T-cell (primary cell): ENCODE measurements at places on chromosomes 3 and 15.

DNA sequence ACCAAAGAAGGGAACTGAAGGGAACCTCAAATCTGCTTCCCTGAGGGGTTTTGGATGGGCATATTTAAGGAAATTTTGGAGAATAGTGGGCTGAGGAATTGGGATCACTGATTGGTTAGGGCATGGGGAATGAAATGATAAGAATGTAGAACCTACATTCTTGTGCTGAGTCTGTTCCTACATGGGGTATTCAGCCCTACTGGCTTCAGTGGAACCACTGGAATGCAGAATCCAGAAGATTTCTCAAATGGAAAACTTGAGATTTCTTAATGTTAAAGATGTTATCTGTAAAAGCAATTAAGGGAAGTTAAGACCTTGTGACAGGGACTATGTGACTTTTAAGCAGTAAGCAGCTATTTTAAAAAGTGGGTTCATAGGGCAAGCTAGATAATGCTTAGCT, 1062.4 kb downstream of the AGBL1 start:
- no peak for DNase-seq

GRCh38 chr15:65330934-65331645, 26.6 kb downstream of the RNU5B-1 start:
- DNase-seq: no peak

GRCh38 chr3:135491491-135492205, 473.9 kb upstream of the PPP2R3A start:
- DNase-seq: no peak

DNA sequence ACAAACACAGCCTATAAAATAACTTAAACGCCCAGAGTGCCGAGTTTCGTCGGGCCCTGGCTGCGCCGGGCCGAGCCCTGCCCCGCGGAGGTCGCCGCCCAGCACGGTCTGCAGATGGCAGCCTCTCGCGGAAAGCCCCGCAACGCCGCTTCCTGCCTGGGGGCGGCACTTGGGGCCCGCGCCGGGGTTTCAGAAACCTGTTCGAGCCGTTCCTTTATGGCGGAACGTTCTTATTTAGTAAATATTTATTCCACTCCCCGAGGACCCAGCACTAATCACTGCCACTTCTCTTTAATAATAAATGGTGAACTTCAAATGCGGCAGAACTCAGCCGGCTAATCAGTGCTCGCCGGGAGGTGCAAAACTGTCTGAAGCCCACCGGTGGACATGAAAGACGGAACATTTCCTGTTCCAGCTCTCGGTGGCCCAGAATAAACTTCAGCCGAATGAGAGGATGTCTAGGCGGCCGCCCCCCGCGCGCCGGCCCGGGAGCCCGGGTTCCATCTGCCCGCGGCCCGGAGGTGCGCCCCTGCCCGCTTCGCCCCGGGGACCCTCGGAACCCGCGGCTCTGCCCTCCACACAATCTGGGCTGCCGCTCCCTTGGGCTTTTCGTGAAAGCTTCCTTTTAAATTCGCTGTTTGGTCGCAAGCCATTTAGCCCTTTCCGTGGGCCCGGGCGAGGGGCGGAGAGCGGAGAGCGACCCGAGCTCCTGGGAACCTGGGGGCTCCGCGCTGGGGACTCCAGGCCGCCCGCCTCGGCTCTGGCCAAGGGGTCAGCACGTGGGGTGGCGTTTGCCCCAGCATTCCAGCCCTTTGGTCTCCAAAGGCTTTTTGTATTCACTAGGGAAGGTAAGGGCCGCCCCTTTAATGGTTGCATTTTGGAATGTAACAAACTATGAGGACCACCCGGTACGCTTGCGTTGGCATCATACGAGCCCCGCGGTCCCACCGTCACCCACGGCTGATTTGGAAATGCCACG, 110.8 kb upstream of the ATP11B start:
- DNase-seq: peak; percentile 36

DNA sequence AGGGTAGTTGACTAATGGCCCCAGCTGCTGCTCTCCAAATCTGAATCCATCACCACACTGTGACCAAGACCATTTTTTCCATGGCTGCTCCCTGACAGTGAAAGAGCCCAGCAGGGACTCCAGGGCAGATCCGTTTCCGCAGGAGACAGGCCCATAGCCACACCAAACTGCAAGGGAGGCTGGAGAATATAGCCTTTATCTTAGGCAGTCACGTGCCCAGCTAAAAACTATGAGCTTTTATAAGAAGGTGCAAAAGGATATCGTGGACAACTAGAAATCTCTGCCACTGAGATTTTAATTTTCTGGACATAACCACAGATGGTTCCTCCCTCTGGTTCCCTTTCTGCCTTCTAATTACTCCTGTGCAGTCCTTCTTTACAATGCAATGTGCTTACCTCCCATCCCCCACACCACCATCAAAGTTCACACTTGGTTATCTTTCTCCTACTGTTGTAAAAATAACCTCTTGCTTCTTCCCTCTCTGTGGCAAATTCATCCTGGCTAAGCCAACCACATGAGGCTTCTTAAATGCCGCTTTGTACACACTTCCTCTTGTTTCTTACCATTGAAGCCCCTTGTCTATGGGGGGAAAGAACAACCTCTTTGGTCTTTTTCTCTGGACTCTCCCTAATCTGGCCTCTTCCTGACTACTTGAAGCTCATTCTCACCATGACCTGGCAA, 233.7 kb downstream of the SHQ1 start:
- no peak for DNase-seq
